Activated CD8-positive, alpha-beta memory T cell treated with anti-CD3 and anti-CD28 coated beads for 48 hours (primary cell): ENCODE measurements at places on chromosomes 16 and 17.

DNA sequence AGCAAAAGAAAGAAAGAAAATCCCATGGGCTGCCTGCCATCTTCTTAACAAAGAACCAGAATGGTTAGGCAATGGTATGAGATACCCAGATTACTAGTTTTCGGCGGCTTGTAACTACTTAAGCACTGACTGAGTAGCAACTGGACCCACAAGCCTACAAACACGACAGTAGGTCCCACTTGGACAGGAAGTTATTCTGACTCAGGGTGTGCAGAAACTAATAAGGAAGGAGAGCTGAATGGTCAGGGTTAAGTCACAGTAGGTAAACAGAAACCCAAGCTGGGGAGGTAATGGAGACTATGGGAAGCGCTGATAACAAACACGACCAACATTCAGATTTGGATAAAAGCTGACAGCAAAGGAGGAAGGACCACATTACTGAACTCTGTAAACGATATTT, 10.4 kb upstream of the HLF start:
- DNase-seq = no peak

DNA sequence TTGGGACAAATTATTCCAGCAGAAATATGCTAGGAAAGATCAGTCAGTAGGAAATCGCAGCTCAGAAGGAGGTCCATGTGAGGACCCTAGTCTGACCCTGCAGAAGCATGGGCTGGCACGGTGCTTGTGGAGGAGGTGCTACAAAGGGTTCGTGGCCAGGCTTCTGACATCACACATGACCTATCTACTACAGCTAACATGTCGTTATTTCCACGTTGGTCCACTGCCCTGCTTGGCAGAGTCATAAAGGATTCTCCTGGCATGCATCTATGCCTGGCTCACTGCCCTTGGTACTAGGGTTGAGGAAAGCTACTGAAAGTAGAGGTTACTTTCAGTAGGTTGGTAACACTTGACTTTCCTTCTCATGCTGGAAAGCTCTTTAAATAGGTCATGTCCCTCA, 118.1 kb upstream of the SHISA6 start:
- no peak for DNase-seq

DNA sequence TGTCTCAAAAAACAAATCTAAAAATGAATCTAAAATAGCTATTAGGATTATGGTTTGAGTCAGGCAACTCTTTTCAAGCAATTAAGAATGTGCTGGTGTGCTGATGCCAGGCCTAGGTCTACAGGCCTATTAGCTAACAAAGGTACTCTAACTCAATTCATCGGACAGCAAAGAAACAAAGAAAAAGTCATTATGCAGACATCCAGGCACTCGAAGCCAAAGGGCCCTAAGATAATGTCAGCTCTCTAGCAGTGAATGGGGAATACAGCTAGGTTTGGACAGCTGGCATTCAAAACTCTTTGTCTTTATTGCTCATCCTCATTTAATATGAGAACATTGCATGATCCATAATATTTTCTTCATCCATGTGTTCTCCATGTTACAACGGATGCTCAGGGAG, 108.5 kb downstream of the TMEM114 start:
- DNase-seq = no peak

- DNase-seq = no peak
These were observed 948.1 kb downstream of the KCNJ2 start for GRCh38 chr17:71117466-71117865.

- DNase-seq = no peak
These were observed 17.2 kb upstream of the ADGRG1 start for GRCh38 chr16:57611181-57611580.

GRCh38 chr16:24853830-24854229, 8.1 kb downstream of the SLC5A11 start:
- DNase-seq = no peak

DNA sequence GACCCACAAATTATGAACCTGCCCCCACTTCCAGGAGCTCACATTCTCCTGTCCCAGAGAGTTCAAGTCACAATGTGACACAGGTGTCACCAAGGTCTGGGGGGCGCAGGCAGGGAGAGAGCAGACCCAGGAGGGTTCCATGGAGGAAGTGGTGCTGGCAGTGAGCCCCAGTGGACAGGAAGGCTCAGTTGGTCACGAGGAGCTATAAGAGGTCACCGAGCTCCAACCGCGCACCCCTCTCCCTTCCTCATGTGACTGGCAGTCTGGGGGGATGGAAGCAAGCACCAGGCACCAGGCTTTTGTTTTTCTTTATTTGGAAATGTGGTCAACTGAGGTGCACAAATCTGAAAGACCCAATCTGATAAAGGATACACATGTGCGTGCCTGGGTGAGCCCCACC, 2.5 kb downstream of the ITGAD start:
- no peak for DNase-seq

GRCh38 chr17:33652731-33653398, 359.8 kb upstream of the ASIC2 start:
- DNase-seq = no peak
